ENCODE measurements at places on chromosomes 3 and 15.

DNA sequence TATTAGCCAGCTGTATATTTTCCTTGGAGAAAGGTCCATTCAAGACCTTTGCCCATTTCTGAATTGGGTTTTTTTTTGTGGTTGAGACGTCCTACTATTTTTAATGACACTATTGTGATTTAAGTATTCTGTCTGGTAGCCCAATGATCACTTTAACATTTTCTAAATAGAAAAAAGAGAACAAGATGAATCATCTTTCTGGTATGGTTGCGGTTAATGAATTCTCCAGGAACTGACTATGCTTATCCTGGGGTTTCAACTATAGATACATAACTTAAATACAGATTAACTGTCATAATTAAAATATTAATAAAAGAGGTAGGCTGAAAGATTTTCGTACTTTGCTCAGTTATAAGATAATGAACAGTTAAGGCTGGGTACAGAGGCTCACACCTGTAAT is 51.9 kb downstream of the PBRM1 start:
- no peak for DNase-seq

DNA sequence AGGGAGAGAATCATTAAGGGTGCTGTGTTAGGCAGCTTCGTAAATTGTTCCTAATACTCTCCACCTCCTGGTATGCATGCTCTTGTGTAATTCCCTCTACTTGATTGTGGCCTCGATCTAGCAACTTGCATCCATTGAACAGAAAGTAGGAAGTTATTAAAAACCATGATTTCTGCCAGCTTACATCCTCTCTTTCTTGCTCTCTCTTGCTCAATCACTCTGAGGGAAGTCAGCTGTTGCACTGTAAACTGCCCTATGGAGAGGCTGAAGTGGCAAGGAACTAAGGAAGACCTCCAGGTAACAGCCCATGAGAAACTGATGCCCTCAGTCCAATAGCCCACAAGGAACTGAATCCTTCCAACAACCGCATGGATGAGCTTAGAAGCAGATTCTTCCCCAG is 92.6 kb downstream of the ERC2 start:
- no peak for DNase-seq

- no peak for DNase-seq
Measured at GRCh38 chr15:33778852-33779251, 189.4 kb upstream of the CHRM5 start.

GRCh38 chr3:42685891-42686820 is 819 bp downstream of the KLHL40 start:
- no peak for DNase-seq

- no peak for DNase-seq
Measured at GRCh38 chr3:45479621-45480035, 91.3 kb downstream of the LARS2 start.

GRCh38 chr3:42120866-42121265 is 29.7 kb downstream of the TRAK1 start:
- DNase-seq = no peak

DNA sequence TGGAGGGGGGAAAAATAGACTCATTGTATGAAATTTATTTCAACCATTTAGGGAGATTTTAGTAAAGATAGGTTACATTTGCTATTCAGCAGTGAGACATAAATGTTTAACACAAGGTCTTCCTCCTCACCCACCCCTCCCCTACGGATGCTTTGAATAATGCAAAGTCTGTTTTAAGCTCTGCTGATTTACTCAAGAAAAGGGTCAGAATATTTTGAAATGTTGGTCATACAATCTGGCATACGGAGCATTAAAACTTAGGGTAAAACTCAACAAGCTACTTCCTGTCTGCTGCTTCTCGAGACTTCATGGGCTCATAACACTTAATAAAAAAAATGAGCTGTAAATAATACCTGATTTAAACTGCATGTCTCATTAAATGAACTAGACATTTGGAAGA is 156.3 kb downstream of the WNT5A start:
- no peak for DNase-seq

GRCh38 chr3:39183211-39184080 is 8.9 kb downstream of the XIRP1 start:
- no peak for DNase-seq

GRCh38 chr3:50435371-50436113 is 67.9 kb downstream of the CACNA2D2 start:
- no peak for DNase-seq
